Stimulated activated CD4-positive, alpha-beta T cell treated with anti-CD3 and anti-CD28 coated beads, Interleukin-1b, Interleukin-23, amount 100 ng/mL, for 1 hour (primary cell): ENCODE measurements at places on chromosomes 5 and 9.

- DNase-seq: peak; percentile 8
These were observed 73.6 kb downstream of the FAM114A2 start for GRCh38 chr5:153964880-153965645.

DNA sequence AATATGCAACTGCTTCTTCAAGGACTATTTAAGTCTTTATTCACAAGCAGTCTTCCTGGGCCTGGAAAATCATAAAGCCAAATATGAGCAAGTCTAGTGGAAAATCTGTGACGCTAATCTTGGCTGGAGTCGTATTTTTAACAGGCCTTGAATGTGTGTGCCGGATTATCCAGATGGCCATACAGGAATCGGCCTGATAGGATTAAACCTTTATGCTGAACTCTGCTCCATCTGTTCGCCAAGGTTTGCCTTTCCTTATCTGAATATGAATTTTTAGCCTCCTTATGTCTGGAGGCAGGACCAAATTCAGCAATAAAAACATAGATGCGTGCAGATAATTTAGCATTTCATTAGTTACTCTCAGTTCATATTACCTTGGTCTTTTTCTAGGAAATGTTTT is 294.5 kb downstream of the EBF1 start:
- DNase-seq: no peak

DNA sequence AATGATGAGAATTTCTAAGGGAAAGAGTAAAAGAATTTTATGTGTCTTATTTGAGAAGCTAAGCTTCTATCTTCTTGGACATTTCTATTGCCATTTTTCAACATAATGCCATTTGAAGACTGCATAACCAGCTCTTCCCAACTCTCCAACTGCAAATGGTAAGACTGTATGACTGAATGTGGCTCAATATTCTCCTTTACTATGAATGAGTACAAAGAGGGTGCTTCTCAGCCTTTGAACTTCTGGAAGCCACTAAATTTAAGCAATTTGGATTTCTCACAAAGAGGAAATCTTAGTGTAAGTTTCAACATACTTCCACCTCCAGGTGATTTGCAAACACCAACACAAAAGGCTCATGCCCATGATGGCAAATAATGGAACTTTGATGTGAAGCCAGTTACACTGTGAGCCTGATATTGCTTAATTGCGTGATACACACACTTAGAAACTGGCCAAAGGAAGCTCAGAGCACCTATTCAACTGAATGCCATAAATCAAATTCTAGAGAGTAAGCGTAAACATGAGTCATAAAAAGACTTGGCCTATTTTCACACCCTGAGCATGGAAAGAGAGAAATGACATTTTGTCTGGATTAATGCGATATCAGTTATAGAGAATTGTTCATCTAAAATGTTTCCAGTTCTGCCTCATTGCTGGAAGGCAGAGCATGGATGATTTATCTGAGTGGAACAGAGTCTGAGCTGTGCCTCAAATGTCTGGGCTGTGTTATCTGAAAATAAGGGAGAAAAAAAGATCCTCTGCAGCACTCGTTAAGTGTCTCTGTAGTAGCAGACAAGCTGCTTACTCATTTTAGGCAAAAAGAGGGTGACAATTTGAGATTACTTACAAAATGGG is 145.3 kb downstream of the PLK2 start:
- DNase-seq: no peak

- no peak for DNase-seq
These were observed 28.4 kb downstream of the ARHGEF37 start for GRCh38 chr5:149609640-149610219.

DNA sequence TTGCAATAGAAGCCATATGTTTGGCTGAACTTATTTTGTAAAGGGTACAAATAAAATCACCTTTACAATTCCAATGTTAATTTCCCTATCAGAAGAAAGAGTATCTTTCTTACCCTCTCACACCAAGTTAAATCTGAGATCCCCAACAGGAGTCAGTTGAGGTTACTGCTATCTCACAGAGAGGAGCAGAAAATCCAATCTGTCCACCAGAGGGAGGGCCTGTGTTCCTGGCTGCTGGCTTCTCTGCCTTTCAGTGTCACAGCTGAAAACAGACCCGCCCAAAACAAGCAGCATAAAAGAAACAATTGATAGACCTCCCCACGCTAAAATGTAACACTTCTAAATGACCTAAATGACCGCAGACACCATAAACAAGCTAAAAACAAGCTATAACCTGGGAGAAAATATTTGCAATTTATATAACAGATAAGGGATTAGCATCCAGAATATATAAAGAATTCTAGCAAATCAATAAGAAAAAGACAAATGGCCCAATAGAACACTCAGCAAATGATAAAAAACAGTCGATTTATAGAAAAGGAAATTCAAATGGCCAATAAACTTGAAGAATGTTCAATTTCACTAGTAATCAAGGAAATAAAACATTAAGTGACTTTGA is 24.5 kb upstream of the MVB12B start:
- DNase-seq: no peak

GRCh38 chr5:91541696-91542095 is 158.6 kb upstream of the ARRDC3 start:
- DNase-seq: no peak

DNA sequence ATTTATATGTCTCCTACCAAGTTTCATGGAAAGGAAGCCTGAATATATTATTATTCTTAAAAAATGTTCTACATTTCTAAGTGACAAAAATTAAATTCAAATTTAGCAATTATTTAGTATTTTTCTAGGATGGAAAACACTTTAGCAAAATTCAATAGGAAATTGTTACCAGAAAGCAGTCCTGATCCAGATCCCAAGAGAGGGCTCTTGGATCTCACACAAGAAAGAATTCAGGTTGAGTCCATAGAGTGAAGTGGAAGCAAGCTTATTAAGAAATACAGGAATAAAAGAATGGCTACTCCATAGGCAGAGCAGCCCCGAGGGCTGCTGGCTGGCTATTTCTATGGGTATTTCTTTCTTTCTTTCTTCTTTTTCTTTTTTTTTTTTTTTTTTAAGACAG is 44.7 kb downstream of the LRRC70 start:
- DNase-seq: no peak

- no peak for DNase-seq
These were observed 122.4 kb upstream of the FGF10 start for GRCh38 chr5:44511596-44511995.

- DNase-seq: no peak
These were observed 3.1 kb downstream of the TRPM3 start for GRCh38 chr9:71118324-71118723.

DNA sequence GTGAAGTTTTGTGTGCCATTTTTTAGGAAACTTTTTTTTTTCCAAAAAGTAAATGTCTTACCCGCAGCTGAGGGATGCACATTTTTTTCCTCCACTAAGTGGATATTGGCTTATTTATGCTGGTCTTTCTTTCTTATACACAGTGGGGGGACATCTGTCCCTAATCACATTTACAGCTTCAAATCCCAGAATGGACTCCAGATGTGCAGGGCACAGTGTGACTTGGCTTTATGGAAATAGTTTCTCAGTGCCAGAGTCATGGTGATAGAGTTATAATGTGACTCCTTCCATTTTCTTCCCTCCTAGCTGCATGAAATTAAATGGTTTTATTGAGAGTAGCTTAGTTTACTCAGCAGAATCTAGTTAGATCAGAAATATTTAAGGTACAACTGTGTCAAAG is 66.5 kb downstream of the SV2C start:
- no peak for DNase-seq

- DNase-seq: no peak
These were observed 19.2 kb downstream of the FGFR4 start for GRCh38 chr5:177105691-177106476.

GRCh38 chr5:38765399-38765861 is 80.4 kb upstream of the OSMR start:
- DNase-seq: no peak

- no peak for DNase-seq
These were observed 4.2 kb upstream of the RASA1 start for GRCh38 chr5:87263498-87263897.

- no peak for DNase-seq
These were observed 1626.7 kb upstream of the ACO1 start for GRCh38 chr9:30757723-30758122.

DNA sequence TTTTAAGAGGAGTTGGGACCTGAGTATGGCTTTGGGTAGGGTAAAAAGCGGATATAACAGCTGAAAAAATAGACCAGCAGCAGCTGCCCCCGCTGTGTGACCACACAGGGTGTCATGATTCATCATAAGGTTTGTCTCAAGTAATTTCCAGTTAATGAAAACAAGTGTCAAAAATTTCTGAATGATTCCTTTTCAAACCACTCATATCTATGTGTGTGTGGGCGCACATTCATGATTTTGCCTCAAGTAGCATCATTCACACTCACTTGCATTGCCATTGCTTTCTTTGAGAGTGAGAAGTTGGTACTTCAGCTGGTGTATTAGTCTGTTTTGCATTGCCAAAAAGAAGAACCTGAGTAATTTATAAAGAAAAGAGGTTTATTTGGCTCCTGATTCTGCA is 12.1 kb upstream of the TNFAIP8 start:
- DNase-seq: no peak

DNA sequence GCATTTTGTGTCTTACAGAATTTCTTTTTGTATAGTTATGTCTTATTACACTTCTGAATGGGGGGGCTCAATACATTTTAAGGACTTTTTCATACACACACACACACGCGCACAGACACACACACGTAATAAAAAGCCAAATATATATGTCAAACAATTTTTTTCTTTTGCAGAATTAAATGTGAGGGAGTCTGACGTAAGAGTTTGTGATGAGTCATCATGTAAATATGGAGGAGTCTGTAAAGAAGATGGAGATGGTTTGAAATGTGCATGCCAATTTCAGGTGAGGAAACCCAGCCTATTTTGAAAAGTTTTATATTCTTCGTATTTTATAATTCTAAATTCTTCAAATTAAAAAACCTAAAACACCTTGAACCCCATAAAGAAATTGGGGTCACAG is 25.6 kb downstream of the TMEFF1 start:
- no peak for DNase-seq

DNA sequence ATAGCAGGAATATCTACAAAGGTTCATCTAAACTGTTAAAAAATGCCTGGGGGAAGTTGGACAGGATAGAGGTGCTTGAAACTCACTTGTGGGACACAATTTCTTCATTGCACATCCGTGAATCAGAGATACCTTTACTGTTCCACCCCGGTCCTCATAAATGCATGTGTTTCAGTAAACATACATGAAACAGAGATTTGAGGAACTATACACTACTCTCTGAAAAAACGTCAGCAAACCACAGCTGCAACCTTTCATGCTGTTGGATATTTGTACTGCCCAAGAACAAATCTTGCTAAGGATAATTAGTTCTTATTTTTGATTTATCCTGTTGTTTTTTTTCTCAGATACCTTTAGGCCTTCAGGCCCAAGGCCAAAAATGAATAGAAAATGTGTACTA is 337.3 kb downstream of the KDM4C start:
- DNase-seq: no peak

DNA sequence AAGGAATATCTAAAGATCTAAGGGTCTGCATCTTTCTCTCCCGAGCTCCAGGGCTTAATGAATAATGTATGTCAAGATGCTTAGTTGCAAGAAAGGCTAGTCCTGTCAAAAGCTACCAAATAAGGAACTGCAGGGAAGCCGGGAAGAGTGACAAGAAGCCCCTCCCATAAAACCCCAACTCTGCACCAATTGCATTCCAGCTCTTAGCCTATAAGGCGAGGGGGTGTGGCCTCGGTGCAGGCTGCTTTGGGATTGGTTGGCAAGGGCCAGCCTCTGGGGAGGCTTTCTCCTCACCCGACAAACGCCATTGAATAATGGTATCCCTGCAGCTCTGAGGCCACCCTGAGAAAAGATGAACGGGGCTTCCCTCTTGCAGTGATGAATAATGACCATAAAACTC is 416.9 kb downstream of the RAB3C start:
- no peak for DNase-seq

DNA sequence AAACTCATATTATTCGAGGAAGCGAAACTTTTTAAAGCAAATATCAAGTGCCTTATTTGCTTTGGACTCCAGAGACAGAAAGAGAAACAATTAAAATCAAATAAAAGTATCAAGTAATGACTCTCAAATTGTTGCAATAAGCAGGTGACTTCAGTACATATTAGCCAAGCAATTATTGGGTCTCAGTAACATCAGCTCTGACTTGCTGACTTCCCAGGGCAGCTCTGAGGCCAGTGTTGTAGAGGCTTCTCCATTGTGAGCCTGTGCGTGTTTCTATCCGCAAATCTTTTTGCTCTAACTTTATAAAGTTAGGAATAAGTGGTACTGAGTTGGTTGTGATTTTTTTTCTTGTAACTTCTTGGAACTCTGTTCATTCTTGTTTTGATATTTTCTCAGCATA is 186.8 kb upstream of the PRLR start:
- no peak for DNase-seq

DNA sequence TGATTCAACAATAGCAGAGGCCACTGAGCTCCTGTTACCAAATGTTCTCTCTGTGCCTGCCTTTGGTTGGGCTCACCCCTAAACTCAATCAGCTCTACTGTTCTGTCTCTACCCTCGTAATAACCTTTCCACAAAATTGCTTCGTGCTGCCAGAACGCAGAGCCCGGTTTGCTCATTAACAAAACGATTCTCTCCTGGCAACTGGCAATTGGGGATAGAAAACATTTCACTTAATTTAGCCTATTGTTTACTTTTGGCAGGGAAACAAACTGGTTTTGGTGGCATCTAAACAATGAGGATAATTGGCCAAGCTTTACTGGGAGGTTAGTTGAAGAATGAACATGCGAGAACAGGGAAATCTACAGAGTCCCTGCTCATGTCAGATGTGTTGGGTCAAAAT is 56.6 kb downstream of the SLC28A3 start:
- DNase-seq: no peak

DNA sequence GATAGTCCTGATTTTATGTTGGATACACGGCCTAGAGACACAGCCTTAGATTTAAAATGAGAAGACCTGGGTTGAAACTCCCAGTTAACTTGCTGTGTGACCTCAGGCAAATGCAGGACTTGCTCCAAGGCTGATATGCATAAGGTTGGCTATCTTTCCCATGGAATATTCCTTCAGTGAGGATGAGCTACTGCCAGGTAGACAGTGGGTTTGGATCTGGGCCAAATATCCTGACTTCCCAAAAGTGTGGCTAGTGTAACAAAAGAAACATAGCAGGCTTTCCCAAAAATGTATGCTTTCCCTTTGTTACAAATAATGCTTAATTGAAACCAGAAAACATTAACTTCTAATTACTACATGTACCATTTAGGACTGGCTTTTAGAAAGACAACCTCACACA is 697 bp upstream of the XPA start:
- no peak for DNase-seq

GRCh38 chr5:126846344-126846743 is 69.4 kb downstream of the LMNB1 start:
- no peak for DNase-seq

DNA sequence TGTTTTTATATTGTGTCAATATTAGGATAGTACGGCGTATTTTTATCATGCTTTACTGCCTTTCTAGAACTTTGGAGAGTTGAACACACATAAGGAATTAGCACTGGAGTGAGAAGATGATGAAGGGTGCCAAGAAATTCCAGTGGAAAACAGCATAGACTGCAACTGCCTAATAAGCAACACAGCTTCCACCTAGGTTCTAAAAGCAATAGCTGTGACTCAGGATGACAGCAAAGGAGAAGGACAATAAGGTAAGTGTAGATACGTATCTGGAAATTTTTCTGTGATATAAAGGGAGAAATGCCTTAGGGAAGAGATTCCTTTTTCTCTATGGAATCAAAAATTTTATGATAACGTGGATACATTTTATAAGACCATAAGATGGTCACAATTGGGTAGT is 7.4 kb downstream of the PTPRD start:
- no peak for DNase-seq

- no peak for DNase-seq
These were observed 131.1 kb downstream of the OR2K2 start for GRCh38 chr9:111198936-111199335.

- no peak for DNase-seq
These were observed 7.9 kb downstream of the CMYA5 start for GRCh38 chr5:79697222-79698170.
